A549 treated with Hydrocortisone at 1 μM for 4 hours (cell line): ENCODE measurements at places on chromosomes 5 and 9. TPM values are rescaled to one million over a fixed set of nuclear protein-coding genes. Genes with fewer than 3 reads are reported as not detected.

Gene FOXD4L3
- 0.08 to 0.16 TPM (median 0.12 TPM) in 3 of 5 replicates, not detected in the others for total RNA-seq

Gene C9orf50
- total RNA-seq = 0.08 TPM in 1 of 5 replicates, not detected in the others

Gene SREK1IP1
- 7.2 to 9.5 TPM (median 8.1 TPM) in 5 replicates for total RNA-seq

Gene TEX48
- total RNA-seq = not detected in 5 replicates

Gene CFAP90
- 0.36 to 0.81 TPM (median 0.77 TPM) in 5 replicates for total RNA-seq

Gene TMC1
- 0.03 to 0.21 TPM (median 0.13 TPM) in 4 of 5 replicates, not detected in the other for total RNA-seq

Gene PHF24
- total RNA-seq = 0.09 to 0.31 TPM (median 0.14 TPM) in 5 replicates

Gene THBS4
- 0.03 to 0.23 TPM (median 0.14 TPM) in 5 replicates for total RNA-seq

Gene SHLD3
- total RNA-seq = 2.0 to 2.9 TPM (median 2.4 TPM) in 5 replicates

Gene N4BP3
- 0.74 to 1.2 TPM (median 0.90 TPM) in 5 replicates for total RNA-seq

Gene EIF4EBP3
- total RNA-seq = 0.39 to 3.0 TPM (median 1.8 TPM) in 5 replicates

Gene LEAP2
- total RNA-seq = 0.62 to 1.0 TPM (median 0.97 TPM) in 5 replicates

Gene SELENOP
- 0.08 to 0.56 TPM (median 0.18 TPM) in 5 replicates for total RNA-seq

Gene PRDM12
- total RNA-seq = 0.20 to 0.36 TPM (median 0.29 TPM) in 5 replicates

Gene DPH7
- 28.0 to 30.3 TPM (median 29.0 TPM) in 5 replicates for total RNA-seq

Gene F12
- total RNA-seq = 14.2 to 24.1 TPM (median 22.1 TPM) in 5 replicates

Gene ADAMTS6
- 0.05 to 0.10 TPM (median 0.06 TPM) in 3 of 5 replicates, not detected in the others for total RNA-seq

Gene BTNL3
- not detected in 5 replicates for total RNA-seq

Gene CEP120
- total RNA-seq = 6.7 to 11.5 TPM (median 10.3 TPM) in 5 replicates

Gene GSN
- 72.1 to 90.9 TPM (median 86.6 TPM) in 5 replicates for total RNA-seq

Gene ANKRD55
- total RNA-seq = not detected in 5 replicates

Gene SURF6
- 21.5 to 29.5 TPM (median 24.1 TPM) in 5 replicates for total RNA-seq

Gene PPP3R2
- not detected in 5 replicates for total RNA-seq

Gene ST8SIA4
- total RNA-seq = 0.18 to 0.33 TPM (median 0.23 TPM) in 5 replicates

Gene SPINK4
- total RNA-seq = not detected in 5 replicates

Gene CER1
- total RNA-seq = not detected in 5 replicates

Gene ACER2
- 2.3 to 3.4 TPM (median 2.9 TPM) in 5 replicates for total RNA-seq

Gene HSD17B3
- 0.20 TPM in 2 of 5 replicates, not detected in the others for total RNA-seq

Gene ST6GALNAC4
- total RNA-seq = 13.9 to 17.2 TPM (median 16.3 TPM) in 5 replicates

Gene PRDM9
- 0.03 TPM in 1 of 5 replicates, not detected in the others for total RNA-seq

Gene C5
- 11.4 to 14.2 TPM (median 12.1 TPM) in 5 replicates for total RNA-seq

Gene C9orf153
- 0.08 to 0.40 TPM (median 0.21 TPM) in 5 replicates for total RNA-seq

Gene TAF1L
- total RNA-seq = 0.01 TPM in 1 of 5 replicates, not detected in the others

Gene EFNA5
- total RNA-seq = 18.1 to 23.1 TPM (median 20.5 TPM) in 5 replicates

Gene TTC39B
- total RNA-seq = 0.70 to 1.9 TPM (median 1.4 TPM) in 5 replicates

Gene GPX3
- total RNA-seq = 16.0 to 22.4 TPM (median 19.0 TPM) in 5 replicates

Gene OMD
- not detected in 5 replicates for total RNA-seq

Gene GZMA
- not detected in 5 replicates for total RNA-seq

Gene OLFM1
- total RNA-seq = 7.8 to 10.3 TPM (median 10.1 TPM) in 5 replicates

Gene SLC46A2
- not detected in 5 replicates for total RNA-seq

Gene FCN2
- total RNA-seq = not detected in 5 replicates

Gene CENPP
- 6.8 to 7.9 TPM (median 7.0 TPM) in 5 replicates for total RNA-seq

Gene TXNDC8
- not detected in 5 replicates for total RNA-seq

Gene IRGM
- 0.09 to 0.32 TPM (median 0.17 TPM) in 5 replicates for total RNA-seq

Gene GRAMD2B
- total RNA-seq = 0.80 to 1.7 TPM (median 1.1 TPM) in 5 replicates
